Activated CD4-positive, alpha-beta T cell treated with anti-CD3 and anti-CD28 coated beads, Interleukin-2, amount 10 ng/mL, durations not matched to agents 7 days and 5 days (primary cell): ENCODE measurements at places on chromosomes 11 and 22. TPM values are rescaled to one million over a fixed set of nuclear protein-coding genes. Genes with fewer than 3 reads are reported as not detected.

DNA sequence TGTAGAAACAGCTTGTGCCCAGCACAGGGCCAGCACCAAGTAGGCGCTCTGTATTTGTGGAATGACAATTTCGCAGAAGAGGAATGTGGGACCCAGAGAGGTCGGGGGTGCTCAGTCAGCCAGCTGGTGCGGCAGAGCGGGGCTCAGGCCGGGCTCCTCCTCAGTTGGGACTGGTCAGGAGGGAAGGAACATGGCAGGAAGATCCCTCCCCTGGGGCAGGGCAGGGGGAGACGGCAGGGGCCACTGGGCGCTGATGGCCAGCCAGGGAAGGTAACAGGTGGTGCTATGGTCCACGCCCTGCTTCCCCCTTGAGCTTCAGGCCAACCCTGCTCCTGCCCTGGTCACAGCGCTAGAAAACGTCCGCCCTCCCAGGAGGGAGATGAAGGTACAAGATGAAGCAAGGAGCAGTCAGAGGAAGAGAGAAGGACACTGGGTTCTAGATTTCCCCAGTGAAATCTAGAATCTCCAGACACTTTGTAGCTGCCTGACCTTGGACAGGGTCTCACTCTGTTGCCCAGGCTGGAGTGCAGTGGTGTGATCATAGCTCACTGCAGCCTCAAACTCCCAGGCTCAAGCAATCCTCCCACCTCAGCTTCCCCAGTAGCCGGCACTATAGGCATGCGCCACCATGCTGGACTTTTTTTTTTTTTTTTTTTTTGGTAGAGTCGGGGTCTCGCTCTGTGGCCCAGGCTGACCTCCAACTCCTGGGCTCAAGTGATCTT lies 13.5 kb upstream of the SPI1 start:
- peaks cover 52% of the 10 kb centered on the region for H3K4me1 ChIP-seq
- H3K27ac ChIP-seq = no peak overlapping the region
- no peak for DNase-seq
- no peaks in the 10 kb centered on the region for H3K27me3 ChIP-seq

DNA sequence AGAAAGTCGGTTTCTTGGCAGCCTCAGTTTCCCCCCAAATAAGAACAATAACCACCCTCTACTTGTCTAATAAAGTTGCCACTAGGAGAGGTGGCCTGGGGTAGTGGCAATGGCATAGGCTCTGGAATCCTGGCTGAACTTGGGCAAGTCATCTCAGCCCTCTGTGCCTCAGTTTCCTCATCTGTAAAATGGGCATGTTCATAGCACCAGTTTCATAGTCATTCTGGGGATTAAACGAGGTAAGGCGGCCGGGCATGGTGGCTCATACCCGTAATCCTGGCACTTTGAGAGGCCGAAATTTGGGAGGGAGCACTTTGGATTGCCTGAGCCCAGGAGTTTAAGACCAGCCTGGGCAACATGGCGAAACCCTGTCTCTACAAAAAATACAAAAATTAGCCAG lies 63.0 kb downstream of the SGSM1 start:
- no peaks in the 10 kb centered on the region for H3K4me1 ChIP-seq
- no peak overlapping the region for H3K4me3 ChIP-seq

DNA sequence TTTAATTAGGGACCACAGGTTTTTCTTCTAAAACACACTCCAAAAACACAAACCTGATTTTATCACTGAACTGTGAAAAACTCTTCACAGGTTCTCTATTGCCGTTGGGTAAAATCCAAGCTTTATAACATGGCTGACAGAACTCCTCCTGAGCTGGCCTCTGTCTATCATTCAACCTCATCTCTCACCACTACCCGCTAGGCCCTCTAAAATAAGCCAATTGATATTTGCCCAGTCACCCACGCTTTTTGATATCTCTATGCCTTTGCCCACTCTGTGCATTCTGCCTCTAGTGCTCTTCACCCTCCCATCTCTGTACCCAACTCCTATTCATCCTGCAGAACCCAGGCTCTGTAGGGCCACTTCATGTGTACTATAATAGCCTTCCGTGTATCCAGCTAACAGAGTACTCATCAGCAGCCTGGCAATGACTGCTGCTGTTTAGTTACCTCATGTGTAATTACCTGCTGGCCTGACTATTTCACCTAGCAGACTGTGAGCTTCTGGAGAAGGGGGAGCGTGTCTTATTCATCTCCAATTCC lies 1.1 kb upstream of the CNGA4 start:
- peaks cover 20% of the 10 kb centered on the region for H3K4me1 ChIP-seq
- H3K27me3 ChIP-seq = no peaks in the 10 kb centered on the region
- H3K36me3 ChIP-seq = no peaks in the 10 kb centered on the region
- no peak overlapping the region for H3K27ac ChIP-seq

GRCh38 chr11:126713806-126714205 lies 286.8 kb downstream of the KIRREL3 start:
- no peak for DNase-seq
- H3K4me1 ChIP-seq = no peaks in the 10 kb centered on the region
- H3K4me3 ChIP-seq = no peak overlapping the region
- H3K27ac ChIP-seq = no peak overlapping the region

DNA sequence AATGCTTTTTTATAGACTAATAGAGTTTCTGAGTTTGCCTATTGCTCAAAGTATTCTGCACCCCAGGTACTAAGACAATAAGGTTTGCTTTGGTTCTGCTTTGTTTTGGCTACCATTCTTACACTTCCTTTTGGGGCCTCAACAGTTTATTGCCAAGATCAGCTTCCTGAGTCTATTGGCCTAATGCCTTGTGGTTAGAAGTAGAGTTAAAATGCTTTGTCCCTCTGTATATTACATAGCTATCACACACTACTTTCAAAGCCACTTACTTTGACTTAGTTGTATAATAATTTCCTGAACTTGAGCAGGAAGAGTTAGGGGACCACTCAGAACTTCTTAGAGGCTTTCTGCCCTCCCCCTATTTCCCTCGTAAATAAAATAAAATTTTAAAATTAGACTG lies 96.5 kb downstream of the DLG2 start:
- H3K27me3 ChIP-seq = no peaks in the 10 kb centered on the region
- H3K4me1 ChIP-seq = no peaks in the 10 kb centered on the region
- no peak overlapping the region for H3K4me3 ChIP-seq

DNA sequence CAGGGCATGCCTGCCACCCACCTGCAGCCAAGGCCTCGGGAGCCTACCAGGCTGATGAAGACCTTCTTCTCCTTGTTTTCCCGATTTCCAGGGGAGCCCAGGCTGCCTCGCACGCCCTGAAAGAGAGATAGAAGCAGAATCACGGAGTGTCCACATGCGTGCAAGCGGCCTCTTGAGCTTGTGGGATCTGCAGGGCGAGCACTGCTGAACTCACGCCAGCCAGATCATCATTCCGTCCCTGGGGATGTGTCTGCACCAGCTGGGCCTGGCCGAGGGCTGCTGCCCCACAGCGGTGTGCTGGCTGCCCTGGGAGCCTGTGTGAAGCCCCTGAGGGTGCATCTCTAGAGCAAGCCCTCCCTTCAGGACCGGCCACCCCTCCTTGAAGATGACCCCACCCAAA lies 17.9 kb downstream of the USH1C start:
- no peak overlapping the region for H3K27ac ChIP-seq
- no peak overlapping the region for H3K4me3 ChIP-seq
- no peaks in the 10 kb centered on the region for H3K4me1 ChIP-seq
- no peak for DNase-seq

- H3K4me3 ChIP-seq = no peak overlapping the region
- H3K4me1 ChIP-seq = peaks cover 5% of the 10 kb centered on the region
- H3K27ac ChIP-seq = no peak overlapping the region
- no peak for DNase-seq
- no peaks in the 10 kb centered on the region for H3K36me3 ChIP-seq
Observed at GRCh38 chr11:72475381-72475780, 41.0 kb upstream of the CLPB start.

DNA sequence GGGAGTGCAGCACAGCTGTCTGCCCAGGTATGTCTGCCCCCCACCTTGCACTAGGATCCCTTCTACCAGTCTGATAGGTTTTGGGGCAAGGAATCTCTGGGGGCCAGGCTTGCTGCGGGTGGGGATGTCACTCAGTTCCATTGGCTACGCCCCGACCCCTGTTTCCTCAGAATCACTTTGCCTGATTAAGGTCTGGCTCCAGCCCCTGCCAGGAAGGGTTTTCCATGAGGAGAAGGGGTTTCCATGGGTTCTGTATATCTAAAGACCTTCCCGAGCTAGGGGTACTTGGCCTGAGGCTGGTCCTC lies 14.0 kb downstream of the OTOG start:
- no peaks in the 10 kb centered on the region for H3K4me1 ChIP-seq
- no peak for DNase-seq
- no peak overlapping the region for H3K27ac ChIP-seq

- H3K27me3 ChIP-seq = peaks cover 6% of the 10 kb centered on the region
- H3K36me3 ChIP-seq = no peaks in the 10 kb centered on the region
- H3K4me1 ChIP-seq = no peaks in the 10 kb centered on the region
- H3K4me3 ChIP-seq = no peak overlapping the region
Observed at GRCh38 chr22:30568137-30568805, 6.2 kb downstream of the GAL3ST1 start.

DNA sequence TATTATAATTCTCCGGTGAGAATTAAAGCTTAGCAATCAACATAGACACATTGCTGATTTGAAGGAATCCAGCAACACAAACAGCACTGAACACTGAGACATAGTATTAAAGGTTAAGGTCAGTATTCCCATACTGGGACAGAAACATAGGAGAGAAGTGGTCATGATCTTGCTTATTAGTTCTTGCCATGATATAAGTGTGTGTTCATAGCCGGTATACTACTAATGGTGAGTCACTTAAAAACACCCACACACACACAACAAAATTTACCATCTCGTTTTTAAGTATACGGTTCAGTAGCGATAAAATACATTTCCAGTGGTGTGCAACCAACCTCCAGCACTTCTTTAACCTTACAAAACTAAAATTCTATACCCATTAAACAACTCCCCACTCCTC lies 96.3 kb downstream of the C11orf65 start:
- no peak overlapping the region for H3K4me3 ChIP-seq
- H3K27ac ChIP-seq = no peak overlapping the region
- H3K36me3 ChIP-seq = peaks cover 53% of the 10 kb centered on the region
- H3K27me3 ChIP-seq = no peaks in the 10 kb centered on the region
- DNase-seq = no peak
- no peaks in the 10 kb centered on the region for H3K4me1 ChIP-seq

DNA sequence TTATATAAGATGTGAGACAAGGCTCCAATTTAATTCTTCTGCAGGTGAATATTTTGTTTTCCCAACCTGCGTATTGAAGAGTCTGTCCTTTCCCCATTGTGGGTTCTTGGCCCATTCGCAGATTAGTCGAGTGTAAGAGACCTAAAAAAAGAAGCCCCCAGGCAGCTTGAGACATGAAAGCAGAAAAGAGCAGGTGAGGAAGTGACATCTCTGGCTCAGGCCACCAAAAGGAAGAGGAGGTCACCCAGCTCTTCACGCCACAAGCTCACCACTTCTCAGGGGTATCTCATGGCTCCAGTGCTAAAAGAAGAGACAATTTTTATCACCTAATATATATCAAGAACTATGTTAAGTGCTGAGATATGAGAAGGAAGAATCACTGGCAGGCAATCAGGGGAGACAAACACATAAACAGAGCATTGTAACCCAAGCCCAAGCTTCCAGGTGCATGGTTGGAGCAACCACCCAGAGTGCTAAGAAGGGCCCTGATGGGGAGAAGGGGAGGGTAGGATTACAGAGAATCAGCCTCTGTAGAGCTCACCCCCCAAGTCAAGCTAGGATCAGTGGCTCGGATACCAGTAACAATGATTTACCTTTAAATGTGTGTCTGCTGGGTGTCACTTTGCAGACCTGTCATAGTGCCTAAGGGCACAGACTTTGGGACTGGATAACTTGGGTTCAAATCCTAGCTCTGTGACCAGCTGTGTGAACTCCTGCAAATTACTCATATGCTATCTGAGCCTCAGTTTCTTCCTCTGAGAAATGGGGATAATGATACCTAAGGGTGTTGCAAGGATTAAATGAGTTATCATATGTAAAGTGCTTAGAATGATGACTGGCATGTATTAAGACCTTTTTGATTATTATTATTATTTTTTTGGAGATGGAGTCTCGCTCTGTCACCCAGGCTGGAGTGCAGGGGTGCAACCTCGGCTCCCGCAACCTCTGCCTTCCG lies 39.2 kb downstream of the MCHR1 start:
- H3K4me1 ChIP-seq = peaks cover 22% of the 10 kb centered on the region
- no peaks in the 10 kb centered on the region for H3K36me3 ChIP-seq
- H3K27me3 ChIP-seq = peaks cover 12% of the 10 kb centered on the region

The KIRREL3 gene
- total RNA-seq = not detected

The TBX1 gene
- not detected for total RNA-seq

The DNAJB7 gene
- not detected for total RNA-seq

The DESI1 gene
- total RNA-seq = 30.8 TPM

The WNT7B gene
- not detected for total RNA-seq

The DGCR2 gene
- 39.0 TPM for total RNA-seq

The TBRG1 gene
- total RNA-seq = 47.4 TPM

The KDELR3 gene
- total RNA-seq = 0.23 TPM
